ENCODE measurements at places on chromosomes 5 and 9. TPM values are rescaled to one million over a fixed set of nuclear protein-coding genes. Genes with fewer than 3 reads are reported as not detected.

GRCh38 chr9:135416664-135417290, 62.8 kb upstream of the PPP1R26 start:
- no peak for DNase-seq

- peak; percentile 71 for DNase-seq
Observed at GRCh38 chr5:61330845-61331406, 1.1 kb upstream of the ZSWIM6 start.

- no peak for DNase-seq
Observed at GRCh38 chr5:160071516-160071915, 47.7 kb downstream of the PWWP2A start.

DNA sequence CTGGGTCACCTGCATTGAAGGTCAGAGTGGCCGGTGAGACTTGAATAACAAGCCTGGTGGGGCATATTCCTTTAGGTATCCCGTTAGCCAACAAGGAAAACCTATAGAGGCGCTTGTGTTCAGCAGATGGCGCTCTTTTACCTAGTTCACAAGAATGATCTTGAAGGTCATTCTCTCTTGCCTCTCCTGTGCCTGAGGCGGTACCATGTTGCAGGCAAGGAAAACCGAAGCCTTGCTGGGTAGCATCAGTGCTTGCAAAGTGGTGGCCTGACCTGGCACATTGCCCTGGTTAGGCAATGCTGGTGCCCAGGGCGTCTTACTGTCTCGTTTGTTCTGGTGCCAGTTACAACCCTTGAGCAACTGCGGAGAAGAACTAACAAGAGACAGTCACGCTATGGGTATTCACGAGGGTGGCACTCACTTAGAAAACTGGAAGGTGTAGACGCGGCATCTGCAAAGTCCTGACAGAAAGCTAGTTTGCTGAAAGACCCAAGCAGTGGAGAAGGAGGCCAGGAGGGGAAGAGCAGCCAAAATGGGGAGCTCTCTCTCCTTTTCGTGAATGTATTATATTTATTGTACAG, 56.7 kb downstream of the AOPEP start:
- peak; percentile 56 for DNase-seq

GRCh38 chr9:83430681-83431080, 107.5 kb downstream of the FRMD3 start:
- DNase-seq = no peak

DNA sequence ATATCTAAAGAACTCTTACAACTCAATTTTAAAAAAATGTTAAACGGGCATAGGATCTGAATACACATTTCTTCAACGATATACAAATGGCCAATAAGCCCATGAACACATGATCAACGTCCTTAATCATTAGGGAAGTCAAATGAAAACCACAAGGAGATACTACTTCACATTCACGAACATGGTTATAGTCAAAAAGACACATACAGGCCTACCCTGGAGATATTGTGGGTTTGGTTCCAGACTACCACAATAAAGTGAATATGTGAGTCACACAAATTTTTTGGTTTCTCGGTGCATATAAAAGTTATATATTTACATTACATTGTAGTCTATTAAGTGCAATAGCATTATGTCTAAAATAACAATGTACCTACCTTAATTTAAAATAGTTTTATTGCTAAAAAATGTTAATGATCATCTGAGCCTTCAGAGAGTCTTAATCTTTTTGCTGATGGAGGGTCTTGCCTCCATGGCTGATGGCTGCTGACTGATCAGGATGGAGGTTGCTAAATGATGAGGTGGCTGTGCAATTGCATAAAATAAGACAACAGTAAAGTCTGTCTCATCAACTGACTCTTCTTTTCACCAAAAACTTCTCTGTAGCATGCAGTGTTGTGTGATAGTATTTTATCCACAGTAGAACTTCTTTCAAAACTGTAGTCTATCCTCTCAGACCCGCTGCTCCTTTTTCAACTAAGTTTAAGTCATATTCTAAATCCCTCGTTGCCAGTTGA, 15.1 kb downstream of the AK3 start:
- no peak for DNase-seq

DNA sequence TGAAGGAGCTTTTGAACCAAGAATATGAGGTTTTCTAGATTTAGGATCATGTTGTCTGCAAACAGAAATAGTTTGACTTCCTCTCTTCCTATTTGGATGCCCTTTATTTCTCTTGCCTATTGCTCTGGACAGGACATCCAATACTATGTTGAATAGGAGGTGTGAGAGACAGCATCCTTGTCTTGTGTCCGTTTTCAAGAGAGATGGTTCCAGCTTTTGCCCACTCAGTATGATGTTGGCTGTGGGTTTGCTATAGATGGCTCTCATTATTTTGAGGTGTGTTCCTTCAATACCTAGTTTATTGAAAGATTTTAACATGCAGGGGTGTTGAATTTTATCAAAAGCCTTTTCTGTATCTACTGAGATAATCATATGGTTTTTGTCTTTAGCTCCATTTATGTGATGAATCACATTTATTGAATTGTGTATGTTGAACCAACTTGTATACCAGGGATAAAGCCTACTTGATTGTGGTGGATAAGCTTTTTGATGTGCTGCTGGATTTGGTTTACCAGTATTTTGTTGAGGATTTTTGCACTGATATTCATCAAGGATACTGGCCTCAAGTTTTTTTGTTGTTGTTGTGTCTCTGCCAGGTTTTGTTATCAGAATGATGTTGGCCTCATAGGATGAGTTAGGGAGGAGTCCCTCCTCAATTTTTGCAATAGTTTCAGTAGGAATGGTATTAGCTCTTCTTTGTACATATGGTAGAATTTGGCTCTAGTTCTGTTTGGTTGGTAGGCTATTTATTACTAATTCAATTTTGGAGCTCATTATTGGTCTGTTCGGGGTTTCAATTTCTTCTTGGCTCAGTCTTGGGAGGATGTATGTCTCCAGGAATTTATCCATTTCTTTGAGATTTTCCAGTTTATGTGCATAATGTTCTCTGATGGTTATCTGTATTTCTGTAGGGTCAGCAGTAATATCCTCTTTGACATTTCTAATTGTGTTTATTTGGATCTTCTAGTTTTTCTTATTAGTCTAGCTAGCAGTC, 41.2 kb upstream of the IFNE start:
- DNase-seq = no peak

- DNase-seq = no peak
Observed at GRCh38 chr5:1374030-1374678, 29.3 kb upstream of the CLPTM1L start.

DNA sequence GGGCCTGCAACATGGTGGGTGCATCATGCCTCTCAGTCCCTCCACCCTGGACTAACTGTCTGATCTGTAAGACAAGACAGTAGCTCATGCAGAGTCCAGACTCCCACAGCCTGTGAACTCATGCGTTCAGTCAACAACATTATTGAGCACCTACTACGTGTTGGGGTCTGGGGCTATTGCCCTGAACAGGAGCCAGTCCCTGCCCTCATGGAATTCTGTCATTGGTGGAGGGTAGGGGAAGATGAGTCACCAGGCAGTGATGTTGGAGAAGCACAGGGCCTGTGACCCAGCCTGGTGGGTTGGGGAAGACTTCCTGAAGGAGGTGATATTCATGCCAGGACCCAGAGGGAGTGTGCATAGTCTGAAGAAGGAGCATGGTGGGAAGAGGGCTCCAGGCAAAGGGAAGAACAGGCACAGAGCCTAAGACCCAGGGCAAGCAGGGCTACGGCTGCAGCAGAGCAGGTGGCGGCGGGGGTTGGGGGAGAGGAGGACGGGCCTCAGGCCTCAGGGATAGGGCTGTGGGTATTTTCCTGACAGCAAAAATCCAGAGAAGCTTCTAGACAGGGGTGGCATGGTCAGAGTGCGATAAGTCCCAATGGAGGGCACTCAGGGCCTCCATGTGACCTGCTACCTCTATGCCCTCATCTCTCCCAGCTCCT, 26.7 kb upstream of the PSD2 start:
- no peak for DNase-seq

DNA sequence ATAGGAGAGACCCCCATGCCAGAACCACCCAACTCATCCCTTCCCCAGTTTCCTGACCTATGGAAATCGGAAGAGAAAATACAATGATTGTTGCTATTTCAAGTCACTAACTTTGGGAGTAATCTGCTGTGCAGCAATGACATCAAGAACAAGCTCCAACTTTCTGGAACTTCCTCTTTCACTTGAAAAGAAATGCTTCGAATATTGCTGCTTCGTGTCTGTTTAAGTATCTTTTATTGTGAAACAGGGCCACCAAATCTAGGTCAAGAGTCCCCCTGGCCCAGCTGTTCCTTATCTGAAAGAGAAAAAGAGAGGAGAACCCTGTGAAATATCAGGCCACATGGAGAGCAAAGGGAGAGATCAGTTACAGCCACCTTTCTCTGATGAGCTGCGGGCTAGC, 59.4 kb upstream of the DNAH5 start:
- no peak for DNase-seq

DNA sequence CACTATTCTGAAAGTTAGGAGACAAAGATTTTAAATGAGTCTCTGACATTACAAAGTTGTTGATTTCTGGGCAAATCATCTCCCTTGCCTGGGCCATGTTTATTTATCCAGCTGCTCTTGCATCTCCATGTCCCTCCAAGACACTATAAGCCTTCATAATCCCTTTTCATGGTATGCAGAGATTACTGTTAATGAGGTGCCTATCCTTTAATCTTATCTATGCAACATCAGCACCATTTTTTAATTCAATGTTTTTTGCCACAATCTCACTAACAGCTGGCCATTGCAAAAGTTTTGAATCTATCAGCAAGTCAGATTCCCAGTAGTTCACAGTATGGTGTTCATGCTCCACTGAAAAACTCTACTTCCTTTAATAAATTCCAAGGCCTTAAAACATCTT, 108.5 kb upstream of the PTPRD start:
- no peak for DNase-seq

- DNase-seq = no peak
Observed at GRCh38 chr9:69377981-69378380, 53.0 kb downstream of the ENTREP1 start.

GRCh38 chr5:72170101-72170500, 62.8 kb downstream of the MAP1B start:
- no peak for DNase-seq

DDX4 gene
- not detected for polyA plus RNA-seq

RHOBTB3 gene
- polyA plus RNA-seq = 75.0 TPM

BTNL3 gene
- 0.20 TPM for polyA plus RNA-seq

CYLC2 gene
- polyA plus RNA-seq = not detected

FOXD1 gene
- polyA plus RNA-seq = 11.5 TPM

ANGPTL2 gene
- 9.6 TPM for polyA plus RNA-seq

PCDHA12 gene
- 0.11 TPM for polyA plus RNA-seq

C5orf34 gene
- 5.9 TPM for polyA plus RNA-seq

AQP3 gene
- 36.4 TPM for polyA plus RNA-seq

C5orf22 gene
- polyA plus RNA-seq = 26.7 TPM

All from renal cortex interstitium (tissue), 15 donors.